ENCODE measurements at places on chromosomes 12 and 14.

- DNase-seq = no peak
Measured at GRCh38 chr14:65071544-65071943, 30.8 kb downstream of the MAX start.

GRCh38 chr12:89098441-89099112, 253.7 kb downstream of the DUSP6 start:
- no peak for DNase-seq

- no peak for DNase-seq
Measured at GRCh38 chr12:116996093-116996492, 85.3 kb downstream of the FBXW8 start.

- no peak for DNase-seq
Measured at GRCh38 chr12:98358144-98358543, 157.2 kb upstream of the TMPO start.

GRCh38 chr14:67276131-67276530, 34.9 kb downstream of the PALS1 start:
- DNase-seq = no peak

GRCh38 chr14:61690039-61690438, 5.3 kb upstream of the HIF1A start:
- no peak for DNase-seq

DNA sequence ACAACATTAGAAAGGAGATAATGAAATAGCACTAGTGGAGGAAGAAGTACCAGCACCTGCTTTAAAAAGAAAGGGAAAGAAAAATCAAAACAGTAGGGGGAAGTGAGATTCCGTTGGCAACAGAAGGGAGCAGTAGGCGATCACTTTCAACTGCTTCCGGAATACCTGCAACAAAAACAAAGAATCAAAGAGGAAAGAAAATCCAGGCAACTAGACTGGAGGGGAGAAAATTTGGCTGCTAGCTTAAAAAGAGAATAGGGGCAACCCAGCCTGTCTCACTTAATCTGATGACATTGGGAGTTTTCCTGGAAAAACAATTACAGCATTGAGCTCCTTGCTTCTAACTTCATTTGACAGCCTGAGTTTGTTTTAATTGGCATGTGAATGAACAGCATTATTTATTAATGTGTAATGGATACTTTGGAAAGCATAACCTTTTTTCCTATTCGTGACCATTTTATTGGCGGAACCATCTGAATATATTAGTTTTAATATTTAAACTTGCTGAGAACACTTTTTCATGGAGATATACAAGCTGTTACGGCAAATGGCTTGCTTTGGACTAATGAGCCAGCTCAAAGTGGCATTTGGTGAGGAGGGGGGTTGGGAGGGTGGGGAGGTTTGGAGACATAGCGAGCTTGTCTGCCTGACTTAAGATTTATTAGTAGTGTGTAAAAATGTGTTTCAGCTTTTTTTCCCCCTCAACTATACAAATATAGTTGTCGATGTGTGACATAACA, 2.5 kb upstream of the DACT1 start:
- DNase-seq = no peak

GRCh38 chr14:38197784-38198335, 9.8 kb upstream of the SSTR1 start:
- DNase-seq = no peak

DNA sequence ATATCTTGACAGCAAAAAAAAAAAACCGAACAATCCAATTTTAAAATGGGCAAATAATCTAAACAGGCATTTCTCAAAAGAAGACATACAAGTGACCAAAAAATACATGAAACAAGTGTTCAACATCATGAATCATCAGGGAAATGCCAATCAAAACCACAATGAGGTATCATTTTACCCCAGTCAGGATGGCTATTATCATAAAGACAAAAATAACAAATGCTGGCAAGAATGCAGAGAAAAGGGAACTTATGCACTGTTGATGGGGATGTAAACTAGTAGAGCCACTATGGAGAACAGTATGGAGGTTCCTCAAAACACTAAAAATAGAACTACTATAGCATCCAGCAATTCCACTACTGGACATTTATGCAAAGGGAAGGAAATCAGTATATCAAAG, 448.2 kb downstream of the RGS6 start:
- no peak for DNase-seq

DNA sequence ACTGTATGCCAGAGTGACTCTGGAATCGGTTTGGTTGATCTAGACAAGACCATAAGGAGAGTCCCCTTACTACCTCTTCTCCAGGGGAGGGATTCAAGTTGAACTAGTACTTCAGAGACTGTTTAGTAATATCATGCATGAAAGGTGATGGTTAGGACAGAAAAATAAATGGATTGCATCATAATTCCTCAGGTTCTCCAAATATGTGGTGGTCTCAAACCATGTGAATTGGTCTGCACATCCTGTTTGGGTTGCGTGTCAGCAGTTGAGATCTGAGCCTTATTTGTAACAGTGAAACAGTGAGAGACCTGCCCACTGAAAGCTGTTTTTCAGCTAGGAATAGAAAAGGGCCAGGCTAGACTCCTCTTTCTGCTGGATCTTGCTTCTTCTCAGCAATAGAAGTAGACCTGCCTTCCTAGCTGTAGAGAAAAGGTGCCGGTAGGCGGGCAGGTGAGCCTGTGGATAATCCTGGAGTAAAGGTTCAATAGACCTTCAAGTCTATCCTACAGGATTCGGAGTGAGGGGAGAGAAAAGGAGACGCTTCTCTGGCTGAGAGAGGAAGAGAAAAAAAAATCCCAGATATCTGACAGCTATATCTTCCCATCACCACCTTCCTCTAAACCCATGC, 258.5 kb upstream of the E2F7 start:
- no peak for DNase-seq

- DNase-seq = no peak
Measured at GRCh38 chr14:70897464-70897863, 9.8 kb upstream of the PCNX1 start.

GRCh38 chr12:11734580-11735180, 85.2 kb downstream of the ETV6 start:
- no peak for DNase-seq

GRCh38 chr12:96234591-96235483, 40.7 kb downstream of the ELK3 start:
- DNase-seq = no peak

- no peak for DNase-seq
Measured at GRCh38 chr12:52613384-52614030, 4.9 kb downstream of the KRT73 start.

GRCh38 chr14:104709387-104710039, 14.5 kb upstream of the ADSS1 start:
- DNase-seq = no peak

GRCh38 chr12:128978067-128978466, 124.8 kb downstream of the GLT1D1 start:
- no peak for DNase-seq

DNA sequence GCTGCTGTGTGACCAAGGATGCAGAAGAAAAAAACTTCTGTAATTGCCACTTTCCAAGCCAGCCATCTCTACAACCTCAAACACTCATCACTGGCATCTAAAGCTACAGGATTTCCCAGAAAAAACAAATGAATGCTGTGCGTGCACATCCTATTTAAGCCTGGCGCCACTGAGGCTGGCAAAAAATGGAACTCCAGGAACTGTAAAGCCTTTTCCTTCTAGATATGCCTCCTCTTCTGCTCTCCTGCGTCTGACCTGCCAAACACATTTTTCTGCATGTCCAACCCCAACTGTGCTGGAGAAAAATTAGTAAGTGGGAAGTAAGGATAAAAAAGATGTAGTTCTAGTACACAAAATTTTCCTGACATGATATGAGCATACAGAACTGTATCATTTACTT, 184.9 kb downstream of the ITPR2 start:
- no peak for DNase-seq

DNA sequence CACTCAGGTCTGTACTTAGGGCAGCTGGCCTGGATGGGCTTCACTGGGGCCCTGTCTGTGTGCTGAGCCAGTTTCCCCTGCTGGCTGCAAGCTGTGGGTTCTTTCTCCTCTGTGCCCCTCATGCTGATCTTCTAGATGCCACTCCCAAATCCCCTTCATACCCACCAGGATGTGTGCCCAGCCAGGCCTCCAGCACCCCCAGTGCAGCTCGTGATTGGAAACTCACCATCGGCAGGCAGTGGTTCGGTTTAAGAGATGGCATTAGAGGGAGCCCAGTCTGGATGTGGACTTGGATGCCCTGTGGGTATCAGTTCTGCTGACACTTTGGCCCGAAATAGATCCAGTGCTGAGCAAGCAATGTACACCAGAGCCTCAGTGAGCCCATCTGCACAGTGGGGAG, 5.9 kb downstream of the TCL1B start:
- no peak for DNase-seq

All from stimulated activated CD8-positive, alpha-beta memory T cell treated with anti-CD3 and anti-CD28 coated beads, Interleukin-7, amount 100 ng/mL, for 1 hour (primary cell).